ENCODE measurements at places on chromosomes 7 and 10.

DNA sequence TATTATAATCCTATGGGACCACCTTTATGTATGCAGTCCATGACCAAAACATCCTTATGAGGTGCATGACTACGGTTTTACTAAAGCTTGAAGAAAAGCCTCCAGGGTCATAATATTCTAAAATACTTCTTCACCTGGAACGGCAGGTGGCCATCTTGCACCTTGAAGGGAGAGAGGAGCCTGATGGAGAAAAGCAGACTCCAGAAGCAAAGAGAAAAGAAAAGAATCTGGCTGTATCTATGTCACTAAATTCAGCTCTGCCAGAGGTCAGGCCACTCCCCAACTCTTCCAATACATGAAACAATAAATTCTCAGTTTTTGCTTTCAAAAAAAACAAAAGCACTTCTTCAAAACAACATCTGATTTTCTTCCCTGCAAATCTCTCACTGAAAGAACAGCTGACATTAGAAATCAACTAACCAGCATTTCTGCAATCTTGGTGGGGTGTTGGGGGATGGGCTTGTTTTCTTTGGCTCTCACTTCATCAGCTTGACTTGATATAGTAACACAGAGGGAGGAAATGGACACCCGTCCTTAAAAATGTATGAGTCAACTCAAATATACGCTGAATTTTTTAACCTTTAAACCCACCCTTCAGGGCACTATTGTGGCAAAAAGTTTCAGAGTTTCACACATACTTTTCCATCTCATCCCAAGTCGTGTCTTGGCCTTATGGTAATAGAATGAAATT lies 21.7 kb downstream of the HIBADH start:
- no peak for DNase-seq

- no peak for DNase-seq
These were observed 5.2 kb downstream of the NAMPT start for GRCh38 chr7:106279425-106280197.

- peak; percentile 74 for DNase-seq
These were observed 34.4 kb upstream of the GRID1 start for GRCh38 chr10:86400705-86401587.

- no peak for DNase-seq
These were observed 20.5 kb upstream of the MLXIPL start for GRCh38 chr7:73644688-73645286.

GRCh38 chr7:12619461-12620069 lies 49.0 kb downstream of the SCIN start:
- DNase-seq: no peak

DNA sequence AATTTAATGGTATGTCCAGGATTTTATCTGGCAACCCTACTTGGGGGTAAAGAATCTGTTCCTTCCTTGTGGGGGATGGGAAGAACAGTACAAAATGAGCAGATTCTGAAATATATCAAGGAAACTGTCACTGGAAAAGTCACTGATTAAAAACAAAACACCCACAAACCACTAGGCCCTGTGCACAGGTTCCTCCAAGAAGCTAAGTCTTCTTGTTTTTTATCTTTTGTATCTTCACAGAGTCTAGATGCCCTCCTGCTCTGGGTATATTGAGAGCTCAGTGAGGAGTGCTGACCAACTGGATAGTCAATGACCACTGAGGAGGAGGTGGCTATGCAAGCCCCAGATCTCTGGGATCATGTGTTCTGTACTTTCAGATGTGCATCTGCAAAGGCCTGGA lies 86.8 kb upstream of the ANKRD1 start:
- DNase-seq: no peak

DNA sequence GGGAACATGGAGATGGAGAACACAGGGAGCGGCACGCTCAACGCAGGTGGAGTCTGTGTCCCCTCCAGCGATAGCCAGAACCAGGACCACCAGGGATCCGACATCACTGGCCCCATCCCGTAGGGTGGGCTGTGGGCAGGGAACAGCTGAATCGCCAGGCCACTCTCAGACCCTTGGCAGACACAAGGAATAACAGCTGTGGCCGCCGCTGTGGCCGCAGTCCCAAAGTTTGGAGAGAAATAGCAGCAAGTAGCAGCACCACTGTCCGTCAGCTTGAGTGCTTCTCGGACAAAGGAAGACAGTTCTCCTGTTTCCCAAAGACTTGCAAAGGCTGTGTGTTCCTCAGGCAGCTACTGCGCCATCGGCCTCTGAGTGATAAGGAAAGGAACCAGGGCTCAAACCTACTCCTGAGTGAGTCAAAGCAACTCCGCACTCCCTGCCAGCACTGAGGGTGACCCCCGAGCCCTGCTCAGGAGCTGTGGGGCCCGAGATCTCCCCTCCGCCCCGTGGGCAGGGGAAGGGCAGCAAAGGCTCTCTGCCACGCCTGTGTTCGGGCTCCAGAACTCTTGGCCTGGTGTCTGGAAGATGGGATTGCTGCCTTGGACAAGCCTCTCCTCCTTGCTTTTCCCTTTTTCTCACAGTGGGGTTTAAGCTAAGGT lies 82.3 kb upstream of the FAM20C start:
- DNase-seq: no peak

DNA sequence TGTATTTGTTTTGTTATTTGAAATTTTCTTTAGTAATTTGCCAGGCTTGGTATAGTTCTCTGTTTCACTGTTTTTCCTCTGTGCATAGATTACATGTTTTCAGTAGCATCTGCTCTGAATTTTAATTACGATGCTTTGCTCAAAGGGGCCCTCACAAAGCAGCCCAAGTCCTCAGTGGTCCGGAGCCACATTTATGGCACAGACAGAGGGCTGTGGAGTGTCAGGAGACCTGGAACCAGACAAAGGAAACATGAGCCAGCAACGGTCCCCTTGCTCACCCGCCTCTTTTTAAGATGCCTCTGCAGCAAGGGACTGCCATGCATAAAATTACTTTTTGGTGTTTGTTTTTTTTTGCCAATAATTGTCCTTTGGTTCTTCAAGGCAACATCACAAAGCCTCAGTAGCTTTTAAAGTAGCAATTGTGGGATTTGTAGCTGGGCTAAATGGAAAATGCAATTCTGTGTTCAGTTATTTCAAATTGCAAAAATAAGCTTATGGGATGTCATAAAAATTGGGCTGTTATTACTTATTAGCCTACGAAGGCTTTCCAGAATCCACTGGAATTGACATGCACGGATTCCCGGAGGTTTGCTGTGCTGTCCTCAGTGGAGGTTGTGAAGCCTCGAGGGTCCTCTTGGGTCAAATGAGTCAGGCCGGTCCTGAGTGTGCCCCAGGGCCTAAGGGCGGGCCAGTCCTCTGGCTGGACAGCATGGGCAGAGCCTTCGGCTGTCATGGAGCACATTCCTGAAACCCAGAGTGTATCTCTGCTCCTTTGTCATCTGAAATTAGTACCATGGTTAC lies 422.8 kb downstream of the GLRX3 start:
- no peak for DNase-seq

DNA sequence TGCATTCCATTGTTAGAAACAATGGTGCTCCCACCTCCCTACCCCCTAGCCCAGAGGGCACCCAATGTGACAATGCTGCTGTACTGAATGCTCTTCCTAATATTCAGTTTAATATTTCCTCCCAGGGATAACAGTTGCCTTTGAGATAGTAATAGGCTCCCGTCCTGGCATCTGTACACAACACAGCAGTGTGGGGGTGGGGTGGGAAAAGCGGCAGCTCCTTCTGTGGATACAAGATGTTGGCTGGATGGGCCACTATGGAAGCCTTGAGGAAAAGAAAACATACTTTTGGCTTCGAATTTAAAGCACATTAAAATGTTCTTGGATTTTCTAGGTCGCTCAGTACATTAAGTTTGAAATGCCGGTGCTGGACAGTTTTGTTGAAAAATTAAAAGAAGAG lies 9.2 kb upstream of the ZNF22 start:
- DNase-seq: no peak

DNA sequence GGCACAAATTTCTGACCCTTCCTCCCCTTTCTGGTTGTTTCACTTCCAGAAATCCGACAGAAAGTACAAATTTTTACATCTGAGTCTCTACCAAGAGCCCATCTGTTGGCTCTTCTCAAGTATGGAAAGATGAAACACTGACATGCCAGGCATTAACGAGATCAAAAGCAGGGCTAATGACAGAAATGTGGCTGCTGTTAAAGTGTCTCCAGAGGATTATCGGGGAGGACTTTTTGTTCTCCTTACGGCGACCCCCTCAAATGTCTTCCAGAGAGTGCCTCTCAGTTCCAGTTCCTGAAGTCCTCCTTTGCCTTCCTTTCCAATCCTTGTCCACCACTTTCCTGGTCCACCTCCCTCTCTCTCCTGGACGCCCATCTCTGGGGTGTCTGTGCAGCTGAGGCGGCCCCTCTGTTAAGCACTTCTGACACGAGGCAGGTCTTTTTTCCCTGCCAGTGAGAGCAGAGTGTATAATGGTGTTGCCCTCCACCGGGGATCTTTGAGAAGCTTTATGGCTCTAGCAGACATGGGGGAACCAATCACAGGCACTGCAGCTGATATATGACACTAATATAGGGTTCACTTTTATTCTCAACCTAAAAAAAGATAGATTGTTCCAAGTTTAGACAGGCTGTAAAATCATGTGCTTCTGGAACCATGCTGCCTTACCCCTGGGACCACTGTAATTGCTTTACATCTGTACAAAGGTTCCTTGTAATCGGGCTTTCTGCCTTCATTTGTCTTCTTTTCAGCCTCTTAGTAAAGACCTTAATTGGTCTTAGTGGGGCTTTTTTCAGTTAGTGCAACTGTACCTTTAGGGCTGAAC lies 757.1 kb downstream of the AUTS2 start:
- DNase-seq: no peak

GRCh38 chr7:94400643-94401427 lies 6.1 kb downstream of the COL1A2 start:
- DNase-seq: no peak

Measured in activated naive CD4-positive, alpha-beta T cell treated with anti-CD3 and anti-CD28 coated beads, Interleukin-2, amount 10 ng/mL, durations not matched to agents 7 days and 5 days (primary cell).